ENCODE measurements at places on chromosomes 12 and 14.

DNA sequence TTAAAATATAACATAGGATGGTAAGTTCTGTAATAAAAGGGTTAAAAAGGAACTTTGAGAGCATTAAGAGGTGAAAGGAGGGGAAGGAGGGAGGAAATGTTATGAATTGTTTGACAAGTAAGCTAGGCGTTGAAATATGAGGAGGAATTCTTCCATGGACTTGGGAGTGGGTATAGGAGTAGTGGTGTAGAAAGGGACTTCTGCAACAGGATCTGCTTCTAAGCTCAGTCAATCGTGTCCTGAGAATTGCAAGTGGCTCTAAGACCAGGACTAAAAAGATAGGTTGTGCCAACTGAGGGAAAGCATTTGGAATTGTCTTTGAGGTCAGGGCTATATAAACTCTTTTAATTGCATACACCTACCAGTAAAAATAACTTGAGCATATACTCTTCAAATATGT lies 74.1 kb upstream of the SLC38A2 start:
- peak; percentile 50 for DNase-seq

DNA sequence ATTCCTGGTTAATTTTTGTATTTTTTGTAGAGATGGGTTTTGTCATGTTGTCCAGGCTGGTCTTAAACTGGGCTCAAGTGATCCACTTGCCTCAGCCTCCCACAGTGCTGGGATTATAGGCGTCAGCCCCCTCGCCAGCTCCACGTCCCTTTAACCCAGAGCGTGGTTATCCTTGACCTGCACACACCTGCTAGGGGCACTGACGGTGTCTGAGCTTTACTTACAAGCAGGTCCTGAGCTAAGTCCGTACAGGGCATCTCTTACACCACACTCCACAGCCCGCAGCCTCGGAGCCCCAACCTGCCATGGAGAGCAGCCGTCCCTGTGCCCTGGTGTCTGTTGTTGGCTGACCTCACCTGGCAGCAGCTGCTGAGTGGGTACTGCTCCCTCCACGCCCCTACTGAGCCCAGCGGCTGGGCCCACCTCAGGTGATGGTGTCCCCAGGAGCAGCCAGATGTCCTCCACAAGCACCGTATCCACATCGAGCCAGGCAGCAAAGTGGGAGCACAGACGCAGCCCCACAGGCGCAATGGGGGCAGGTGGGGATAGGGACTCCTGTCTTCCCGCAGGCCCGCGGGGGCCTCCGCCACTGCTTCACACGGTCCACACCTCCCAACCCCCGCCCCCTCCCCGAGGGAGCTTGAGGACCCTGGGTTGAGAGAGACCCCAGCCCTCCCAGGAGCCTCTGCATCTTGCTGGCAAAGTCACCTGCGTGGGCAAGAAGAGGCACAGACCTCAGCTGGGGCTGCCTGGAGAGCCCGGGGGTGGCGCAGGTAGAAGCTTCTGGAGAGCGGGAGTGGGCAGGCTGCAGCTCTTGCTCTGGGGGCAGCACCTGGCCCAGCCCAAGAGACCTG lies 325.4 kb upstream of the SFSWAP start:
- DNase-seq = no peak

DNA sequence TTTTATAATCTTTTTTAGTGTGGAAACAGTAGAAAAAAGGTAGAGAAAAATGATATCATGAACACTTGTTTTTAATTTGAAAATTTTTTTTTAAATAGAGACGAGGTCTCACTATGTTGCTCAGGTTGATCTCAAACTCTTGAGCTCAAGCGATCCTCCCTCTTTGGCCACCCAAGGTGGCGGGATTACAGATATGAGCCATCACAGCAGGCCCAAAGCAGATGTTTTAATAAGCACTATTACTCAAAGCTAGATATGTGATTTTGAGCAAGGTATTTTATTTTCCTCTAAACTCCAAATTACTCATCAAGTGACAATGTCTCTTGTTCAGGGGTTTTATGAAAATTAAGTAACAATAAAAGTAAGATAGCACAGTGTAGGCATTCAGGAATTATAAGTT lies 10.7 kb upstream of the WDR89 start:
- DNase-seq = no peak

GRCh38 chr12:11762723-11763326 lies 113.4 kb downstream of the ETV6 start:
- DNase-seq = no peak

DNA sequence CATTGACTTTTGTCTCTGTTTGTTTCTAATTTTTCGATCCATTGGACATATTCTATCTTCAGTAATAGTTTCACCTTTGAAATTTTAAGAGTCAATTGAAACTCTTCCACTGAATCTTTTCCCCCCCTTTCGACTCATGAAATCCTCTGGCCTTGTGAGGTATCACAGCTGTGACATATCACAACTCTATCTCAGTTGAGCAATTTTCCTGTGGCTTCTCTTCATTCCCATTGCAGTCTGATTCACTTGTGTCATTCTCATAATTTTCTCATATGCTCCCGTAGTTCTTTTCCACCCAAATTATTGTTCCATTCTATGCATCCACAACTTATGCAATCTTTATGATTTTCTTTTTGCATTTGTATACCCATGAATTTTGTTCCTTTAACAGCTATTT lies 261.6 kb downstream of the DACT1 start:
- peak; percentile 84 for DNase-seq

DNA sequence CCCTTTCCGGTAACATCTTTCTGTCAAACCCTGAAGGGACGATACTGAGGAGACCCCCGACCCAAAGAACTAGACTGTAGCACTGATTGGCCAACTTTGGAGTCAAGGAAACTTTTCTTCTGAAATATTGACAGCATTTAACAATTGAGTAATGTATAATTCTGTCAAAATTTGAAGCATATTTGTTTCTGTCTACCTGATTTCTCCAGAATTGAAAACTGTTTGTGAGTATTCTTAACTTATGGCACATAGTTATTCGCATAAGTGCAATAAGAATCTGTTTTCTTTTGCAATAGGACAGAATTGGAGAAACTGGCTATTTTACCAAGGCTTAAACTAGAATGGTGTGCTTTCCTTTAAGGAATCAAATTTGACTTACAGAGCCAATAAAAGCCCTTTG lies 267.1 kb upstream of the FOXN3 start:
- DNase-seq = no peak

- no peak for DNase-seq
Observed at GRCh38 chr12:93429852-93430251, 11.9 kb downstream of the UBE2N start.

- no peak for DNase-seq
Observed at GRCh38 chr14:73259837-73260236, 22.5 kb downstream of the PAPLN start.

DNA sequence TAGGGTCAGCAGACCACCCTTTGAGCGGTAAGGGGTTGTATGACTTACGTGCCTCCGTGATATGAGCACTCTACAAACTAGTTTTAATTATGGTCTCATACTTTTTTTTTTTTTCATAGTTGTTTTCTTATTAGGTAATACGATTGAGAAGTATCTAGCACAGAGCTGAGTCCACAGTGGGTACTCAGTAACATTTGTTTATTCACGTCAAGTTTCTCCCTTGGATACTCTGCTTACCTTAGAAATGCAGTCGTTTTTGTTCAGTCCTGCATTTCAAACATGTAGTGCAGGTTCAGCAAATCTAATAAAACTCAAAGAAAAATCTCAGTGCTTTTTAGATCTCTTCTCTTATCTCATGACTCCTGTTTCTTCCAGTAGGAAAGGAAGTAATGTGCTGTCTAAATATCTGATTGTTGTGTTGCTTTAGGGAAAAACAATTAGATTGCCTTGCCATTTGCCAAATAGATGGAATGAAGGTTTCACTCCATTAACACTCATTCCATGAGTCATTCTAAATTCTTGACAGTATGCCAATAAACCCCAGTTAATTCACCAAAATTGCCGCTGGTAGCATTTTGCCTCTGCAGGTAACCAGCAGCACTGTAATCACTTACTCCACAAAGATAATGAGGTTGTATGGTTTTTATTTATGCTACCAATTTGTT lies 118.9 kb downstream of the PTCSC3 start:
- peak; percentile 1 for DNase-seq

GRCh38 chr12:54042970-54043853 lies 10.4 kb downstream of the HOXC5 start:
- no peak for DNase-seq

All from choroid plexus epithelial cell (primary cell).